ENCODE measurements at places on chromosomes 12 and 14.

- DNase-seq, result no peak
Observed at GRCh38 chr14:30443368-30444007, 115.5 kb upstream of the G2E3 start.

DNA sequence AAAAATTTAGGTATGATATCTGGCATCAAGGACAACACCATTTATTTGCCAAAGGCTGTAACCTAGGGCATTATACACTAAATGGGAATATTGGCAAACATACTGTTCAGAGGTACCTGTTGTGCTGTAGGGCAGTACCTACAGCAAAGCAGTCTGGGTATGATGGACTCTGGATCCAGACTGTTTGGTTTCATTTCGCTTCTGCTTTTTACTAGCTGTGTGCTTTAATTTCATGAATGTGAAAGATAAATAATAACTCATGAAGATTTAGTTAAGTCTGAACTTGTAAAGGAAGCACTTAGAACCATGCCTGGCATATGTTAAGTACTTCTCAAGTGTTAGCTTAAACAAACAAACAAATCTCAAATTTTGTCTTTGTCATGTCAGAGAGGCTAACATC, 17.7 kb upstream of the SLC38A2 start:
- DNase-seq, result no peak

DNA sequence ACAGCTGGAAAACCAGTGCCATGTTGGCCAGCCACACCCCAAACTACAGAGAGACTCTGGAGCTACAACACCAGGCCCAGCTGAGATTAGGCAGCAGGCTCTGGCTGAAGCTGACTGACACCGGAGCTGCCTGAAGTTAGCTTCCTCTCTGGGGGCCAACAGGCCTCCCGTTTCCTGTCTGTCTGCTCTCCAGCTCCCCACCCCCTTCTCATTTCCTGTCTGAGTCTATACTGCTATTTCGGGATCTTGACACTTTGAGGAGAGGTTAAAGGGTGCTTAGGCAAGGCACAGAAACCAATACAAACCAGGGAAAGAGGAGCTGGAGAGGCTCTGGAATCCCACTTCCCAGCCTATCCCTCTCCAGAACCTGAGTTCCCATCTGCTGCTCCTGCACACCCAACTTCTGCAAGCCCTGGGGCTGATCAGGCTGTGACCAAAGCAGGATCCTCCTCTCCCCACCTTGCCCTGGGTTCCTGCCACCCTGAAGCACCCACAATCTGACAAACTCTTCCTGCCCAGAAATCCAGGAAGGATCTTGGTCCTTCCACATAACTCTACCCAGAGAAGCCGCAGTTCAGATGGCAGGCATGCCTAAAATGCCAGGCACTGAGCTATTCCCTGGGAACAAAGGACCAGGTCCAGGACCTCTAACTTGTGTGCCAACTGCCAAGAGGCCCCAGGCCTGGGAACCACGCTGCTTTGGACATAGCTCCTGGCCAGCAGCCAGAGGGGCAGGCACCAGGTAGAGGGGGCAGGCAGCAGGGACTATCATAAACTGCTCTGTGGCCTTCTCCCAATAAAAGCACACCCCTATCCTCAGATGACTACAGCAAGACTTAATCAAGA, 39.9 kb downstream of the PRPF40B start:
- DNase-seq, result peak; percentile 53

- no peak for DNase-seq
Observed at GRCh38 chr12:29429999-29430715, 49.2 kb upstream of the ERGIC2 start.

GRCh38 chr12:92859650-92860386, 69.3 kb downstream of the EEA1 start:
- DNase-seq, result no peak

- DNase-seq, result no peak
Observed at GRCh38 chr12:13436696-13437391, 240.3 kb downstream of the EMP1 start.

- peak; percentile 34 for DNase-seq
Observed at GRCh38 chr14:90398315-90398839, 1.5 kb downstream of the CALM1 start.

- no peak for DNase-seq
Observed at GRCh38 chr12:1453810-1454209, 140.6 kb downstream of the FBXL14 start.

GRCh38 chr12:65282840-65283239, 4.4 kb downstream of the MSRB3 start:
- DNase-seq, result no peak

DNA sequence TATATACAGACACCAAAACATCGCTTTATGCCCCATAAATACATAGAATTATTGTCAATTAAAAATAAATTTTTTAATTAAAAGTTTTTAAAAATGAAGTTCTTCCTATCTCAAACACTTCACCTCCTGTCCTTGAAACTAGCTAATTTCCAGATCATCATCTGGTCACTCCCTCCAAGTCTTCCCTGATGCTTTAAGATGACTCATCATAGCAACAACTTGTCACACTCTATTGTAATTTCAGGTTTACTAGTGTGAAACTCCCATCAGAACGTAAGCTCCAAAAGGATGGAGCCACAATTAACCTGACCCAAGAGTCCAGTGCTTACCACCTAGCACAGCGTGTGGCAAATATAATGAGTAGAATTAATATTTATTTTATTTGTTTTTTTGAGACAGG, 16.3 kb downstream of the GXYLT1 start:
- no peak for DNase-seq

DNA sequence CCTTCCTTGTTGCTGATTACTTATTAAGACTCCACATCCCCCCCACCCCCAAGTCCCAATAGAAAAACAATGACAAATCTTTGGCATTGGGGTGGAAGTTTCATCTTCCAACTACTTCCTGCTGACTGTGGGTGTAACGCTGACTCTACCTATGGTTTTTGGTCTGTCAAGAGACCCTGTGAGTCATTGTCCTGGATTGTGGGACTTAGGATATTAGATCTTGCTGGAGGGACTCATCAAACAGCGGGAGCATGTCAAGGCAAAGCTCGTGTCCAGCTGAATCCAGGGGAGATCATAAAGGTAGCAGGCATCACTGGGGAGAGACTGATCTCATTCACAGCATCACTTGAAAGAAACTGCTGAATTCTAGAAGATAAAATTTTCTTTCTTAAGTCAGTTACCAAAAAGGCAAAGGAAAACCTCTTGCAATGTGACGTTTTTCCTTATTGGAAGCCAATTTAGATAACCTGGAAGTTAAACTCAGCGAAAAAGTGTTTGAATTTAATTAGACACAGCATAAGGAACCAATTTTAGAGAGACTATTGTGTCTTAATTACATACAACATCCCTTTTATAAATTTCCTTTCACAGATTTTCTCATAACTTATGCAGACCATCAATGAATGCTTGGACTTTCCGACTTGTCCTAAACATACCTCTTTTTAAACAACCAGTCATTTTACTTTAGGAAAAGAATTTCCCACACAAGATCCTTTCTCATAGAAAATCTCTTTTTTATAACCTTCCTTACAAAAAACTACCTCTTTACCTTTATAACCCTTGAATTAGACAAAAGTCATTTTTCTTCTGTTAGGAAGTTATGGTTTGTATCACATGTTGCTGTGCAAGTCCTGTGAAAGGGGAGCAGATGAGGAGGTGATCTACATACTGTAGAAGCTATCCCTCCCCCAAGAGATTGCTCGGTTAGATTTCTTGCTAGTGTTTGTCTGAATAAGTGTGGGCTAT, 94.6 kb upstream of the SCAF11 start:
- no peak for DNase-seq

- DNase-seq, result no peak
Observed at GRCh38 chr12:1838205-1838993, 18.0 kb downstream of the LRTM2 start.

GRCh38 chr14:51999084-51999483, 9.7 kb downstream of the RTRAF start:
- no peak for DNase-seq

DNA sequence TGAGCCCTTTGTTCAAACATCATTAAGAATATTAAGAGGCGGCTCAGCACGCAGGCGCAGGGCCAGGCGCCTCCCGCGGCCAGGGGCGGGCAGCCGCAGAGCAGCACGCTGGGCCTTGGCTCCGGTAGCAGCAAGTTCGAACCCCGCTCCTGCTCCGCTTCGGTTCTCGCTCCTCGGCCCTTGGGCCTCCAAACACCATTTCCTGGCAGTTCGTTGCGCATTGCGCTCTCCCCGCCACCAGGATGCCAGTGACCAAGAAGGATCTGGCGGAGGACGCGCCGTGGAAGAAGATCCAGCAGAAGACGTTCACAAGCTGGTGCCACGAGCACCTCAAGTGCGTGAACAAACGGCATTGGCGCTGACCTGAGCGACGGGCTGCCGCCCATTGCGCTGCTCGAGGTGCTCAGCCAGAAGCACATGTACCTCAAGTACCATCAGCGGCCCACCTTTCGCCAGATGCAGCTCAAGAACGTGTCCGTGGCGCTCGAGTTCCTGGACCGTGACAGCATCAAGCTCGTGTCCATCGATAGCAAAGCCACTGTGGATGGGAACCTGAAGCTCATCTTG, 6.9 kb upstream of the ACVRL1 start:
- DNase-seq, result no peak

GRCh38 chr14:61188978-61189808, 91.9 kb downstream of the TMEM30B start:
- DNase-seq, result no peak

DNA sequence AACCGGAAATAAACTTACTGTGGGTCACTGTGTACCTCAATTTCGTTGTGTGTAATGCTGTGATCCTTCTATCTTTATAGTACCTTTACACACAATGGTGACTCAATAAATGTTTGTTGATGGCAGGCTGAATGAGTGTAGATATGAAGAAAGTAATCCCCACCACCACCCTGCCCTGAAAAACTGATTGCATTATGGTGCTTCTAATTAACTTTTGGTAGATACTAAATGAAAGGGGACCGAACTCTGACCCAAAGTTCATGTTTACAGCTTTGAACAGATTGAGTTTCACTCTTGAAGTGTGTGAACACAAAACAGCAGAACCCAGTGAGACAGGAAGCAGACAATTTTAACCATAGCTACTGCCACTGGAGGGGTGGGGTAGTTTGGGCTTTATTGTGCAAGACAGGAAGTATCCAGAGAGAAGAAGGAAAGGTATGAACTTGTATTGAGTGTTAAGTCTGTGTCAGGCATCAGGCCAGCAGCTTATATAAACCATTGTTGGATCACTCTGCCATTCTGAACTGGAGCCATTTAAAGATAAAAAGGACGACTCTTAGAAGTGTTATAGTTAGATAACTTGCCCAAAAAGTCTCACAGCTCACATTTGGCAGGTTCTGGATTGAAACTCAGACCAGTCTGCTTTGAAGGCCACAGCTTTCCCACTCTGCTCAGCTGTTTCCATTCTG, 197.0 kb upstream of the AMIGO2 start:
- DNase-seq, result no peak

- DNase-seq, result no peak
Observed at GRCh38 chr12:109212460-109213115, 96.2 kb downstream of the ACACB start.

- no peak for DNase-seq
Observed at GRCh38 chr14:59116984-59117415, 71.5 kb upstream of the DAAM1 start.

- DNase-seq, result no peak
Observed at GRCh38 chr12:18427520-18427919, 166.2 kb downstream of the PIK3C2G start.

DNA sequence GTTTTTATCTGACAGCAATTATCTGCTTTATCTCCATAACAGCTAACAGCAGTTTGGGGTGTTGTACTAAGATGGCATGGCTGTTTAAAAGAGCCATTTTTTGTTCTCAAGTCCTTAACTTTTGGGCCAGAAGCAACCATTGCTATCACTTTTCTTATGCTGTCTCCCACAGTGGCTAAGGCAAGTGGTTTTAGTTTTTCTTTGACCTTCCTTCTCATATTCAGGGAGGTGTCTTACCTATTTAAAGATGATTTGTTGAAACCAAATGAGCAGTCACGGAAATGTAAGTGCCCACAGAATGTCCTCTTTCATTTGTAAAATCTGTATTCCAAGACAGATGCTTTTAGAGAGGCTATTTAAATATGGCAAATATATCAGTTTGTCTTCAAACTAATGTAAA, 96.8 kb upstream of the USP15 start:
- DNase-seq, result no peak

GRCh38 chr14:102775855-102776760, 1.1 kb upstream of the TRAF3 start:
- no peak for DNase-seq

DNA sequence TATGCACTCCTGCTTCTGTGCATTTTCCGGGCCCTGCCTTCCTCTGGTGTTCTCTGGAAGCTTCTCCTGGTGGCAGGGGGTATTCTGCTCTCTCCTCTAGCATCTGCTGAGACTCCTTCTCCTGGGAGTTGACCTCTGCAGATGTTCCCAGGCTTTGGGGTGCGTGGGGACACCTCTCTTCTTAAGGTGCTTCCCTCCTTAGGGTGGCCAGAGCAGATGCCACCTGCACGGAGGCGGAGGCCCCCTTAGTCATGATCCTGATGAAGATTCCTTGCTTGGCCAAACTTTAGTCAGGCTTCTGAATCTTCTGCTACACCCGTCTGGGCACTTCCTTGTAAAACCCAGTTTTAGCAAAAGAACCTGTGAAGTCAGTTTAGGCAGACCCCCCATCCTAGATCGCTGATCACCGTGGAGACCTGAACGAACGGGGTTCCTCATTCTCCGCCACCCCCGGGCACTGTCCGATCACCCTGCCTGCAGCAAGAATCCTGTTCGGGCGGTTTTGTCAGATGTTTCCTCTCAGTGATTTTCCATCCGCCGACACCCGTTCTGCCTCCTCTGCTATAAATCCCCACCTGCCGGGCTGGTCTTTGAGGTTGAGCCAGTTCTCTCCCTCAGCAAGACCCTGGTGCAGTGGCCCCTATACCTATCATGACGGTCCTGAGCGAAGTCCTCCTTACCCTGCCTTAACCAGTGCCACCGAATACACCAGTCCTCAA, 111.9 kb downstream of the CALM1 start:
- DNase-seq, result no peak

- no peak for DNase-seq
Observed at GRCh38 chr12:120138366-120138765, 21.8 kb upstream of the RAB35 start.

GRCh38 chr12:72100854-72101253, 162.2 kb downstream of the TPH2 start:
- no peak for DNase-seq

DNA sequence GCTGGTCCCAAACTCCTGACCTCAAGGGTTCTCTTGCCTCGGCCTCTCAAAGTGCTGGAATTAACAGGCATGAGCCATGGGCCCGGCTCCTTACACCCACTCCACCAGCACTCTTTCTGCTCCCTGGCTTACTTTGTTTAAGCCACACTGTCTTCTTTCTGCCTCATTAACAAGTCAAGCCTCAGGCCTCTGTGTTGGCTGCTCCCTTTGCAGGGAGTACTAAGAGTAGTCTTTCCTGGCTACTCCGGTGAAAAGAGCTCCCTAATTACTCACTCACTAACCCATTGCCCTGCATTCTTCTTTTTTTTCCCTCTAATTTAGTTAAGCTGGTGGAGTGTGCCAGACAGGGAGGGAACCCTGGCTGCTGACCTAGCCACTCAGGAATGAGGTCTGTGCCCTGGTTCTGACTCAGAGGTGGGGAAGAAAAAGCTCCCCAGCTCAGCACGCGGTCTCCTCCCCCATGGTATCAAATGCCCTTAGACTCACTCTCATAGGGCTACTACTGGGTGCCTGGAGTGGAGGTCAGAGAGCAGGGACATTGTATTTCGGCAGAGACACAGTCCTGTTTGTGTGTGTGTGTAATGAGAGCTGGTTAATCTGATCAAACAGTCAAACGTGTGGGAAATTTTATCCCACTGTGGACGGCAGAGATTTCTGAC, 19.8 kb downstream of the GALNT6 start:
- no peak for DNase-seq

- no peak for DNase-seq
Observed at GRCh38 chr14:103179094-103179493, 55.8 kb downstream of the TNFAIP2 start.
